ENCODE measurements at places on chromosomes 4 and X.

DNA sequence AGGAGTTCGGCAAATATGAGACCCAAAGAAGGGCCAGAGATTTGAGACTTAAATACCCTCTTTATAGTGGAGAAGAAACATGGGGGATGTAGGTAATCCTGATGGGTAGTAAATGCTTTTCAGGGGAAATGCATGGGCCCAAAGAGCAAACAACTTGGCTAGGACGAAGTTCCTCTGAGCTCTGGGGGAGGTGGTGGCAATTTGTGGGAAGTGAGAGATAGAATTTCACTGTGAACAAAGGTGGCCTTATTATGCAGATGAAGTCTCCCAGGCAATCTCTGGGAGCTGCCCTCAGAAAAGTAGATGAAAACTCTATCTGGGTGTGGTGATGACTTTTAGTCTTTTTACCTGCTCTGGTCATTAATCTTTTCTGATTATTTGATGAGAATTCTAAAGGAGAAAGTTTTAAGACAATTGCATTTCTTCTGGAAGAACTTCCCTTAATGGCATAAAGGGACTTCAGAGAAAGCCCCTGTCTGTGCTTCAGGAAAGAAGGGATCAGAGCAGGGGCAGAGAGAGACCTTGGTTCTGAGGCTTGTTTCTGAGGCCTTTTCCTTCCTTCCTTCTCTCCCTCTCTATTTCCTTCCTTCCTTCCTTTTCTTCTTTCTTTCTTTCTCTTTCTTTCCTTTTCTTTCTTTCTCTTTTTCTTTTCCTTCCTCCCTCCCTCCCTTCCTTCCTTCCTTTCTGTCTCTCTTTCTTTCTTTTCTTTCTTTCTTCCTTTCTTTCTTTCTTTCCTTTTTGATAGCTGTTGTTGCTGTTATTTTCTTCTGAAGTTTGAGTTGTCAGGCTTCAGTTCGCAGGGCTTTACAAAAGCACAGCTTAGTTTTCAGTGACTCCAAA, 37.5 kb upstream of the MAOA start:
- DNase-seq = no peak

GRCh38 chr4:112854420-112854819, 195.0 kb upstream of the ANK2 start:
- DNase-seq = no peak

DNA sequence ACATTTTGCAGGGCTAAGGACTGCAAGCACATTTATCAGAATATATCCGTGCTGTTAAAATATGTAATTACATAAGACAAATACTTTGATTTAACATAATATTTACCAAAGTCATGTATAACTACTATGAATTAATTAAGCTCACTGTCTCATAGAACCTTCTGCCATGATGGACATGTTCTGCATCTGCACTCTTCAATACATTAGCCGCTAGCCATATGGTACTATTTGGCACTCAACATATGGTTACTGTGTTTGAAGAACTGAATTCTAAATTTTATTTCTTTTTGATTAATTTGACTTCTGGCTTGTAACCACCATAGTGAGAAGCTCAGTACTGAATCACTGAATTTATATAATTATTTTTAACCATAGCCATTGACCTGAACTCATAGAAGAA, 427.0 kb upstream of the TRAM1L1 start:
- no peak for DNase-seq

- DNase-seq = no peak
Observed at GRCh38 chr4:84837751-84838150, 128.7 kb downstream of the WDFY3 start.

- DNase-seq = no peak
Observed at GRCh38 chr4:150259861-150260567, 181.8 kb downstream of the DCLK2 start.

GRCh38 chr4:177070533-177071058, 239.1 kb upstream of the NEIL3 start:
- no peak for DNase-seq

- no peak for DNase-seq
Observed at GRCh38 chr4:109875106-109875505, 27.2 kb downstream of the LRIT3 start.

GRCh38 chr4:140756319-140757231, at the start of gene TBC1D9:
TSS of gene TBC1D9 (minus strand) at chr4:140756385. CDS start at chr4:140756045, 340 bp downstream.
- peak; percentile 61 for DNase-seq

GRCh38 chr4:62324215-62324614, 1124.1 kb downstream of the ADGRL3 start:
- DNase-seq = peak; percentile 23

DNA sequence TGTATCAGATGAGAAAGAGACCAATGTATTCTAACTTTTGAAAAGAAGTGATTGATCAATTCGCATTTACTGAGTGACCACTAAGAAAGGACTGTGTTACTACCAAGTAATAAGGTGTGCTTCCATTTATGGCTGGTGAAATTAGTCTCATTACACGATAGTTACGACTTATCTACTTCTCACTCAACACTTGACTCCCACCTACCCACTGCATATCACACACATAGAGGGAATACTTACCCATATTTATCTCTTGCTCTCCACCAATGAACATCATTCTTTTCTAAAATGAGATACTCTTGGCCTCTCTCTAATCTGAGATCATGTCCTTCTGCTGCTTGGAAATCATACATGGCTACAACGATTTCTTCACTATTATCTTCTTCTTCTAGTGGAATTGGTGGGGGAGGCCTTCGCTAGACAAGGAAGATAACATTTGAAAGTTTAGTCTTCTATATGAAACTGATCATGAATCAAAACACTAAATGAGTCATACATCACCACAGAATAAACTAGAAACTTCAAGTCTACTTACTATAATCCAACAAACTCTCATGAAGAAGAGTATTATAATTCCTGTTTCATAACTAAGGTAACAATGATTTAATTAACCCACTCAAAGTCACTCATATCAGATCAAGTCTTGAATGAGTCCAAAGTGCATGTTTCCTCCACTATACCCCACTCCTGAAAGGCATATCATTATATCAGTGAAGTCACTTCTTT, 33.7 kb upstream of the TXK start:
- DNase-seq = no peak

- no peak for DNase-seq
Observed at GRCh38 chr4:7774301-7775294, 165.1 kb downstream of the AFAP1 start.

- DNase-seq = no peak
Observed at GRCh38 chrX:2343413-2343812, 157.4 kb downstream of the DHRSX start.

DNA sequence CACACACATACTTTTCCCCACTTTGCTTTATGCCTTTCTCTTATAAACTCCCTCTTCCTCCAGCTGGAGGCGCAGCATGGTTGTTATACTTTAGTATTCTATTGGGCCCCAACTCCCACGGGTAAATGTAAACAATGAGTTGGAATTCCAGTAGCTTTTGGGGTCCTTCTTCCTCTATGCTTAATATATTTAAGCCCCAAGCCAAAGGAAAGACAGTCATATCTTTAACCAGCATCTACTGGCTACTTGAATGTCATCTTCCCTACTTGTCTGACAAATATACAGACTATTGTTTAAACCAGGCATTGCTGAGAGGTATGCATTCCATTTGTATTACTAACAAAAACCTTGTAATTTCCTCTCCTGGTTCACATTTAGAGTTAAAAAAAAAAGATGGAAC, 72.9 kb downstream of the WDR19 start:
- no peak for DNase-seq

DNA sequence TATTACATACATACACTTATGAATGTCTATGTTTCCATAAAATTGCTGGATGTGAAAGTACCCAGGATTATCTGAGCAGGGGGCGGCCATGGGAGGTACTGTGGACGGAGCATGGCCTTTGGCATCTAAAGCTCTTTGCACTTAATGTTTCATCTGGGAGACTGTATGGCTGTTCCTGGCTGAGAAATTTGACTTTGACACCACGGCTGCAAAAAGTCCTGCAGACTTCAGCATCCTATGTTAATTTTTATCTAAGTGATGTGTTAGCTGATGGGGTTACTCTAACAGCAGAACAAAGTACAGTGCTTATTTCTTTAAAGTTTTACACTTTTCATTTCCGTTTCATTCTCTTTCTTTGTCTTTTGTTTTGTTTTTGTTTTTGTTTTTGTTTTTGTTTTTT, 139.8 kb upstream of the STX18 start:
- no peak for DNase-seq
